ENCODE measurements at places on chromosomes 7 and 10.

DNA sequence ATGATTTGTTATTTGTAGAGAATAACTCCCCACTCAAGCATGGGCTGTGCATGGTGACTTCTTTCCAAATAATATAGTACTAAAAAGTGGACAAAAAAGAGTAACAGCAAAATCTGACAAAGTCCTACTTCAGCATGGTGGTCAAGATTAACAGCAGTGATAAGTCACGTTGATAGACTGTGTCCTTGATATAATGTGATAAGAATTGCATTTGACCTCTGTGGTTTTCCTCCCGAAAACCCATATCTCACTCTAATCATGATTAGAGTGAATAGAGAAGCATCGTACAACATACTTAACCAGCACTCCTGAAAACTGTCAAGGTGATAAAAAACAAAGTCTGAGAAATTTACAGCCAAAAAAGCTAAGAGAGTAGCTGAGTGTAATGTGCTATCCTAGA lies 42.4 kb downstream of the REEP3 start:
- DNase-seq, result no peak

GRCh38 chr7:151706277-151707104 lies 170.4 kb downstream of the PRKAG2 start:
- DNase-seq, result no peak

DNA sequence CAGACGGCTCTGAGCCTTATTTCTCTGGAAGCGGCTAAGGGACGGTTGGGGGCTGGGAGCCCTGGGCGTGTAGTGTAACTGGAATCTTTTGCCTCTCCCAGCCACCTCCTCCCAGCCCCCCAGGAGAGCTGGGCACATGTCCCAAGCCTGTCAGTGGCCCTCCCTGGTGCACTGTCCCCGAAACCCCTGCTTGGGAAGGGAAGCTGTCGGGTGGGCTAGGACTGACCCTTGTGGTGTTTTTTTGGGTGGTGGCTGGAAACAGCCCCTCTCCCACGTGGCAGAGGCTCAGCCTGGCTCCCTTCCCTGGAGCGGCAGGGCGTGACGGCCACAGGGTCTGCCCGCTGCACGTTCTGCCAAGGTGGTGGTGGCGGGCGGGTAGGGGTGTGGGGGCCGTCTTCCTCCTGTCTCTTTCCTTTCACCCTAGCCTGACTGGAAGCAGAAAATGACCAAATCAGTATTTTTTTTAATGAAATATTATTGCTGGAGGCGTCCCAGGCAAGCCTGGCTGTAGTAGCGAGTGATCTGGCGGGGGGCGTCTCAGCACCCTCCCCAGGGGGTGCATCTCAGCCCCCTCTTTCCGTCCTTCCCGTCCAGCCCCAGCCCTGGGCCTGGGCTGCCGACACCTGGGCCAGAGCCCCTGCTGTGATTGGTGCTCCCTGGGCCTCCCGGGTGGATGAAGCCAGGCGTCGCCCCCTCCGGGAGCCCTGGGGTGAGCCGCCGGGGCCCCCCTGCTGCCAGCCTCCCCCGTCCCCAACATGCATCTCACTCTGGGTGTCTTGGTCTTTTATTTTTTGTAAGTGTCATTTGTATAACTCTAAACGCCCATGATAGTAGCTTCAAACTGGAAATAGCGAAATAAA lies 175.5 kb downstream of the RNF216 start:
- no peak for DNase-seq

DNA sequence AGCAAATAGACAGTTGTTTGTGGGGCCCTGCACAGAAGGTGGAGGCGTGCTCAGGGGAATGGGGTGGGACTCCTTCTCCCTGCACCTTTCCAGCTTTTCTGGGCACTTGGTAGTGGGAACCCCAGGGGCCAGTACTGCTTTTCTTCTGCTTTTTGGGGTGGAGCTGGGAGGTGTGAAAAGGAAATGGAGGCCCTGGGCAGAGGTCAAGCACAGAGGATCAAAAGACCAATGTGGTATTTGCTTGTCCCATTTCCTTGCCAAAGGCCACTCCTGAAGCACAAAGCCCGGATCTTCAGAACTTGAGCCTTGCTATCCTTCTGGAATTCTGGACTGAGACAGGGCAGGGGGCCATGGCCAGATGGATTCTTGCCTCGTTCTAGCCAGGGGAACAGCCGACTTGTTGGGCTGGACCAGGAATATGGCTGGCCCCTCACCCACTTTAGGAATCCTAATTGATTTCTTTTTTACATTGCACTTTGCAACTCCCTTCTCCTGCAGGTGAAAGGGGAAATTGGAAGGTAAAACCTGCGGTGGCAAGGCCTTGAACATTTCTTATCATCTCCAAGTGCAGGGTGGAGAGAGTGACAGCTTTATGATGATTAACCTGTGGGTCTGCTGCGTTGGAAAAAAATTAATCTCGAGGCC lies 26.5 kb downstream of the ADRA2A start:
- no peak for DNase-seq

DNA sequence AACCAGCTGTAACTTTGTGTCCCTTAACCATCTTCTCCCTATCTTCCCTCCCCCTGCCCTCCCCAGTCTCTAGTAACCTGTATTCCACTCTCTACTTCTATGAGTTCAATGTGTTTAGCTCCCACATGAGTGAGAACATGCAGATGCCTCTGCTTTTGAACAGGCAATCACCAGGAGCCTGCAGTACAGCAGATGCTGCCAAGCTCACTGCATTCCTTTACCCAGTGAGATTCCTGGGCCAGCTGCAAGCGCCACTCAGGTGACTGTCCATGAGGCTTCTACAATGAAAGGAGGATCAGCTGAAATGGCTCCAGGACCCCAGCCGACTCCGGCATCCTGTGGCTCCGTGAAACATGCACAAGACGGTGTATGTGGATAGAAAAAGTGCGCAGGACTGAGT lies 15.7 kb downstream of the GRID1 start:
- DNase-seq, result no peak

GRCh38 chr10:94286901-94287300 lies 75.8 kb downstream of the NOC3L start:
- DNase-seq, result no peak

DNA sequence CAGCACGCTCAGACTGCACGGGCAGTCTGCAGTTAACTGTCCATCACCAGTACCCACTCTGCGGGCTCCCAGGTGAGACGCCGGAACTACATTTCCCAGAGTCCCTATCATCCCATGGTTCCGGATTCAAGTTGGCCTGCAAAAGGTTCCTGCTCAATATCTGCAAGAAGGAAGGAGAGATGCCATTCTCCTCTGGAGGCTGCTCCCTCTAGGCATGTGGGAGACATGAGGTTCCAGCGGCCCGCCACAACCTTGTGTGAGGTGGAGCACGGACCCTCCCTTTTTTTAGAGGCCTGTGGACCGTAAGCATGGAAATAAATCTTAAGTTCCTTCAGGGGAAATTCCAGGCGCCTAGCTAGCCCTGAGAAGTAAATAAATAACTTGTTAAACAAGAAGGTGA lies 29.7 kb downstream of the NUP42 start:
- no peak for DNase-seq

GRCh38 chr7:3157566-3158287 lies 114.1 kb upstream of the CARD11 start:
- DNase-seq, result no peak

DNA sequence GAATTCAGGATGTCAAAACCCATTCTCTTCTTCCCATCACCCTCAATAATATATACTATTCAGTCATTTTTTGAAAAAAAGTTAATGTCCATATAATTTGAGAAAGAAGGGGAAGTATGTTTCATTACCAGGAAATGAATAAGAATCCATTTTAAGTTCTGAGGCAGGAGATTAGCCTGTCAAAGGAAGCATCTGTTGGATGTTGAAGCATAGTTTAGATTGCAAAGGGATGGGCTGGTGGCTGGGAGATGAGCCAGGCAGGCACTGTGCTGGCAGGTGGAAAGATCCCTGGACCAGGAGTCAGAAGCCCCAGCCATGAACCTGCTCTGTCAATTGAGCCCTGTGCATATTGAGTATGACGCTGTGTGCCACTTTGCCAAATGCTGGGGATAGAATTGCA lies 48.4 kb upstream of the CRTAC1 start:
- DNase-seq, result no peak

DNA sequence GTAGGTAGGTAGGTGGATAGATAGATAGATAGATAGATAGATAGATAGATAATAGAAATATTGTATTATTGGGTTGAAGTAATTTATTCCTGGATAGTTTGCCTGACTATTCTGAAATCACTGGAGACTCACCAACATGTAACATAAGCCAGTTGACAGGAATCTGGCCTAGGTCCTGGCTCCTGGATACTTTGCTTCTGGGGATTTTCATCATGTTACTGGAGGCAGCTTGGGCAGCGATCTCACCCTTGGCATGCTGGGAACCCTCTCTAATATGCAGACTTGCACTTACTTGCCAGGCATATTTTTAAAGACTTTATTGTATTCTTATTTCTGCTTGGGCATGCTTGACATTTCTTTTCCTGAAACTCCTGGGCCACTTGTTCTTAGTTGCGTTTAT lies 709.1 kb upstream of the FZD8 start:
- no peak for DNase-seq

GRCh38 chr10:49446031-49446430 lies 50.1 kb upstream of the DRGX start:
- no peak for DNase-seq

DNA sequence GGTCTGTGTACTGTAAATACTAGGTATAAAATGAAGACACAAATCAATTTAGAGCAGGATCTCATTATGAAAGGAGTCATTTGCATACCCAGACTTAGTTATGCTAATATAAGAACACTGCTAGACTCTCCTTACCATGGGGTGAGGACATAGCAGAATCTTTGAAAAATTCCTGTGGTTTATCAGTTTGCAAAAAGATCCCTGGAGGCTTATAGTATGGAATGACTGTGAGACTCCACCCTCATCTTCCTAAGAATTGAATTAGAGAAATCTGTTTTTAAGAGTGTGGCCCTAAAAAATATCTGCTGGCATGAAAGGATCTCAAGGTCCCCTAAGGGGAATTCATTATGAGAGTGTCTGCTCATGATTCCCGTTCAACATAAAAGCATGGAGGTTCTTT lies 63.2 kb downstream of the WNT2 start:
- DNase-seq, result no peak

- DNase-seq, result no peak
These were observed 2.5 kb downstream of the PRR15 start for GRCh38 chr7:29565982-29566746.

DNA sequence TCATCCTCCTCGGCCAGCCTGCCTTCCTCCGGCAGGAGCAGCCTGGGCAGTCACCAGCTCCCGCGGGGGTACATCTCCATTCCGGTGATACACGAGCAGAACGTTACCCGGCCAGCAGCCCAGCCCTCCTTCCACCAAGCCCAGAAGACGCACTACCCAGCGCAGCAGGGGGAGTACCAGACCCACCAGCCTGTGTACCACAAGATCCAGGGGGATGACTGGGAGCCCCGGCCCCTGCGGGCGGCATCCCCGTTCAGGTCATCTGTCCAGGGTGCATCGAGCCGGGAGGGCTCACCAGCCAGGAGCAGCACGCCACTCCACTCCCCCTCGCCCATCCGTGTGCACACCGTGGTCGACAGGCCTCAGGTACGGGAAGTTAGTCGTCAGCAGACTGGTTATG lies 21.1 kb downstream of the BAG3 start:
- DNase-seq, result no peak

- DNase-seq, result no peak
These were observed 9.3 kb upstream of the CLEC5A start for GRCh38 chr7:141956084-141956483.

DNA sequence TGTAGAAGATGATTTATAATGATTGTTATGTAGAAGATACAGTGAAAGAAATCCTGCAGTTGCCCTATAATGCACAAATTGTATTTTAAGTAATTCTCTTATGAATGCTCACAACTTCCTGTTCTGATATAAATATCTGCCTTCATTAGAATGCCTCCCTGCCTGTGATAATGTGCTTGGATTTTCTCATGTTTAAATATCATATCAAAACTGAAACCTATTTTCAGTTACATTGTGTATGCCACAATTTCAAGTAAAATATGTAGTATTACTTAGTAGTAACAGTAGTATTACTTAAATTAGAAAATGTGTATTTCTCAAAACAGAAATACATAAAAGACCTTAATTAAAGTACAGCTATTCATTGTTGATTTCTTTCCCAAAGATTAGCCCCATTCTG lies 41.1 kb upstream of the TFEC start:
- no peak for DNase-seq

- no peak for DNase-seq
These were observed 95.7 kb downstream of the CABCOCO1 start for GRCh38 chr10:61758433-61758832.

- no peak for DNase-seq
These were observed 102.2 kb downstream of the TAX1BP1 start for GRCh38 chr7:27842094-27842692.

GRCh38 chr10:44986670-44987069 lies 8.1 kb upstream of the DEPP1 start:
- DNase-seq, result no peak

- peak; percentile 34 for DNase-seq
These were observed 212.4 kb downstream of the CCSER2 start for GRCh38 chr10:84540617-84541288.

DNA sequence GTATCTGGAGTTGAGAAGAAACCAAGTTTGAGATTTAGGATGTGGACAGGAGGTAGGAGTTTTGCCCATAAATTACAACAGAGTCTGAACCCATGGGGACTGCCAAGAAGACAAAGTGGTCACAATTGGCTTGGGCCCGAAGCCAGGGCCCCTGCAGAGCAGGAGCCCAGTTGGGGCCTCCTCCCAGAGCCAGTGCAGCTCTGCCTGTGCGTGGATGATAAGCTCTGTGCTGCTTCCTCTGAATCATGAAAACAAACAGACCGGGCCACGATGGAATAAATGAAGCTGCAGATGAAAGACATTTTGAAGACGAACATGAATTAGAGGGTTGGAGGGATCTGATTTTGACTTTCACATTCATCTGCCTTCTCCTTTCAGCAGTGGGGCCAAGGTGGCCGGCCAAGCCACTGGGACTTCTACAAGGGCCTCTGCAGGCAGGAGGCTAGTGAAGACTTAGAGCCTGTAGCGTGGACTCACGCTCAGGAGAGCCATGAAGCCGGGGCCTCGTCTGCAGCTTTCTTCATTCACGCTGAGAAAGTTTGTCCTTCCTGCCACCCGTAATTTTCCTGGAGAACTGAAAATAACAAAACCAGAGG lies 156.8 kb upstream of the LYZL1 start:
- DNase-seq, result no peak

DNA sequence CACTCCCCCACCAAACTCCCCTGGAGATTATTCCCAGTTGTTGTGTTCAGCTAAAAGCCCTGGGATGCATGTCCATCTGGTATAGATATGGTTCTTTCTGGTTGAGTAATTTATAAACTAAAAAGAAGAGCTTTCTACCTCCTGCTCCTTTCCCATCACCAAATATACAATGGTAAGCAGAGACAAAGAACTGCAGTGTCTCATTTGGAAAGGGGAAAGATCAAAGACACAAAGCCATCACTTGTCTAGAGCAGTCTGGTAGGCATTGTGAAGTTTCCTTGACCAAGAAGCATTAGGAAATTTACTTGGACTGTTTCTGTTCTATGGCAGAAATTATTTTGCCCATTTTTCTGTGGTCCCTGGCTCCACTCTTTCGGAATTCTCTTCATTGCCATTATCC lies 24.9 kb upstream of the PANK1 start:
- no peak for DNase-seq

Measured in stimulated activated CD8-positive, alpha-beta memory T cell treated with anti-CD3 and anti-CD28 coated beads, Interleukin-7, amount 100 ng/mL, for 4 hours (primary cell).